ENCODE measurements at places on chromosomes 7 and 10.

GRCh38 chr7:158802535-158803366, 26.6 kb downstream of the ESYT2 start:
- no peak for DNase-seq

DNA sequence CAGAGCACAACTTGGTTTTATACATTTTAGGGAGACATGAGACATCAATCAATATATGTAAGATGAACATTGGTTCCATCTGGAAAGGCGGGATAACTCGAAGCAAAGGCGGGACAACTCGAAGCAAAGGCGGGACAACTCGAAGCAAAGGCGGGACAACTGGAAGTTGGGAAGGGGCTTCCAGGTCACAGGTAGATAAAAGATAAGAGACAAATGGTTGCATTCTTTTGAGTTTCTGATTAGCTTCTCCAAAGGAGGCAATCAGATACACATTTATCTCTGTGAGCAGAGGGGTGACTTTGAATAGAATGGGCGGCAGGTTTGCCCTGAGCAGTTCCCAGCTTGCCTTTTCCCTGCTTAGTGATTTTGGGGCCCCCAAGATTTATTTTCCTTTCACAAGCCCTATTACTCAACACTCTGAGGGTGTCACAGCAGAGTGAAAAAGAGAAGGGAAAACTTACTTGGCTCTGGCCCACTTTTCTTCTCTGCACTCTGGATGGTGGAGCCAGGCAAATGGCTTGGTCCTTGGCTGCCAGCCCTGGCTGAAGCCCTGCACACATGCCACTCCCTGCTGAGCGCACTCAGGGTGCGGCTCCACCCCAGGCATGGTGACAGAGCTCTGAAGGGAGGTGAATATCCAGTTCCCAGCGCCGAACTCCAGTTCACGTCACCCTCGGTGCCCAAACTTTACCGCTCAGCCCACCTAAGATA, 46.7 kb downstream of the PARD3 start:
- peak; percentile 46 for DNase-seq

GRCh38 chr7:82305347-82306005, 138.1 kb downstream of the CACNA2D1 start:
- DNase-seq: no peak

DNA sequence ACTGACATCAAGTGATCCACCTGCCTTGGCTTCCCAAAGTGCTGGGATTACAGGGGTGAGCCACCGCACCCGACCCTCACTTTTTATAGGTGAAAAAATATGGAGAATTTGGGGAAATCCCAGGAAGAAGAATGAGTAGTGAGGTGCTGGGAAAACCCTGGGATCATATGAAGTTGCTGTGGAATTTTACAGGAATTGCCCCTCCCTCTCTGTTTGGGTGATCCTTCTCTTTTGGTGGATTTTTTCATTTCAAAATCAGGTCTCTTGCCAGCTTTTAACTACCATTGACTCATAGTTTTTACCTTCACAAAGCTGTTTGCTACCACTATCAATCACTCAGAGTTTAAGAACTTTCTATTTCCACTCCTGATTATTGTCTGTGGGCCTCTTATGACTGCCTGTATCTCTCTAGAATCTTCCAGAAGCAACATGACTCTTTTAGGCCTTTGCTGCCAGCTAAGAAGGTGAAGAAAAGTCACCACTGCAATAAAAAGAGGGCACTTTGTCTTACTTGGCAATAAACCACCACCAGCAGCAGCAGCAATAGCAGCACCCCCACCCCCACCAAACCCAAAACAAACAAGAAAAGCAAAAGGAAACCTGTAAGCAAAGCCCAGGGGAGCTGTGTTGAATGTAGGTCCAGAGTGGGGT, 4.0 kb upstream of the GIMAP8 start:
- no peak for DNase-seq

DNA sequence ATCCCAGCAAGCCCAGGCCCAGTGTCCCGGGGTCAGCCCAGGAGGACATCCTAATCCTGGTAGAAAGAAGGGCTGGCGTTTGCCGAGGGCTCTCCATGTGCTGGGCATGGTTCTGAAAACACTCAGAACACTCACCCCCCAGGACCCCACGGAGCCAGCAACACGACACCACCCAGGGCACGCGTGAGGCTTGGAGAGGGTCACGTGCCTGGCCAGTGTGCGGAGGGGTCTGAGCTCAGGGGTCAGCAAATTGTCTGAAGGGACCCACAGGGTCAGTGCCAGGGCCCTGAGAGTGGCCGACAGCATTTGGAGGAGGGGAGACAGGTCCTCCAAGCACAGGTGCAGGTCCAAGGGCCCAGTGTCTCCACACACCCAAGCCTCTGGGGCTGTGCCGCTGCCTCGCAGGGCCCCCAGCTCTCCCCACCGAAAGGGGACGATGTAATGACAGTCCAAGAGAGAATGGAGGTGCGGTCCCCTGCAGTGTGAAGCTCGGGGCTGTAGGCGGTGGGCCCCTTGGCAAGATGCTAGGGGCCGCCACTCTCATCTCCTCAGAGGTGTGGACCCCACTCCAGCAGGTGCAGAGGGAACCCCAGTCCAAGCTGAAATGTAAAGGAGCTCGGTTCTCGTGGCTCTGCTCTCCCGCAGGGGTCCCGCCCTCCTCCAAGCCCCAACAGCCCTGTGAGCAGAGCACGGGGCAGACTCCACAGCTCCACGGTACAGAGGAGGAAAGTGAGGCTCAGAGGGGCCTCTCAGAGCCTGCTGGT, 7.8 kb downstream of the FOXL3 start:
- no peak for DNase-seq

DNA sequence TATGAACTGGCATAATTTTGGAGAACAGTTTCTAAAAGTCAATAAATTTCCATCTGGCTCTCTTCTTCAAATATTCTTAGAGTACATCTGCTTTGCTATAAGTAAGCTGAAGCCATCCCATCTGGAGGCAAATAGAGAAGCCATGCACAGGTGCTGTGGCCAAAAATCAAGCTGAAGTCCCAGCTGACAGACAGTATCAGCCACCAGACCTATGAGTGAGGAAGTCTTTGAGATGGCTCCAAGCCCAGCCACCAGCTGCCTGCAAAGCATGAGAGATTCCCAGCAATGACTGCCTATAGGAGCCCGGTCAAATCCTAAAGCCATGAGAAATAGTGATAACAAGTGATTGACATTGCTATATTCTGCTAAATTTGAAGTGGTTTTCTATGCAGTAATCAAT, 21.7 kb upstream of the PRSS58 start:
- DNase-seq: no peak
